ENCODE measurements at places on chromosomes 5 and 9.

GRCh38 chr5:131637694-131638093, 2.7 kb upstream of the RAPGEF6 start:
- no peak for DNase-seq

DNA sequence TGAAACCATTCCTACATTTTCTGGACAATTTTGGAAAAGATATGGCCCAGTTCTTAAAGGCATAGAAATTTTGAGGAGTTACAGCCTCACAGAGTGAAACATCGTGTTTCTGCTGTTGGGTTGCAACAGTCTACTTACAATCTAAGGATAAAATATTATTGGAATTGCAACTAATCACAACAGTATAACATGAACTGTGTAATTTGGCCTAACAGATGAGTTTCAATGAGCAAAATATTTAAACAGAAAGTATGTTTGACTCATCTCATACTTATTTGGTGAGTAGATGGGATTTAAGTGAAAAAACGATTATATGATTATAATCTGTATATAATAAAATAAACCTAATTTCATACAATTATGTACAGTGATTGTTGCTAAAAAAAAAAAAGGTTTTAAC, 1061.8 kb downstream of the CDH12 start:
- DNase-seq = no peak

GRCh38 chr9:107600060-107600573, 110.5 kb upstream of the KLF4 start:
- no peak for DNase-seq

DNA sequence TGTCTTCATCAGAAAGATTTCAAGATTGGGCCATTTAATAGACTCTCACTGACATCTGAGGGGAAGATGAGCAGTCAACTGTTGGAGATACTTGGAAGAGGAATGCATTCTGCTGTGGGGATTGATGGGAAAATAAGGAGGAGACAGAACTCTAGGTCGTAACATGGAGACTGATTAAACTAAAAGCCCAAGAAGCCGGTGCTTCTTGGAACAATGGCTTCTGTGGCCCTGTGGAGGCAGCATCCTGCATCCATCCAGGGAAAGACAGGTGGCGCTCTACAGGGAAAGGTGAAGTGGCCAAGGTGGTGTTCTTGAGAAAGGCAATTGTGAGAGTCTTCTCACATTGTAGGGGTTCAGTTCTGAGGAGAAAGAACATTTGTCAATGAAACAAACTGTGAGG, 31.3 kb downstream of the ZFAND5 start:
- no peak for DNase-seq
